Nephron progenitor cell (in vitro differentiated cells): ENCODE measurements at places on chromosomes 13 and 19.

- DNase-seq = no peak
- peaks cover 31% of the 10 kb centered on the region for H3K4me1 ChIP-seq
- H3K27ac ChIP-seq = peak overlapping the region; percentile 86
- peaks cover 26% of the 10 kb centered on the region for H3K36me3 ChIP-seq
Observed at GRCh38 chr19:18941628-18942354, 774 bp upstream of the HOMER3 start.

DNA sequence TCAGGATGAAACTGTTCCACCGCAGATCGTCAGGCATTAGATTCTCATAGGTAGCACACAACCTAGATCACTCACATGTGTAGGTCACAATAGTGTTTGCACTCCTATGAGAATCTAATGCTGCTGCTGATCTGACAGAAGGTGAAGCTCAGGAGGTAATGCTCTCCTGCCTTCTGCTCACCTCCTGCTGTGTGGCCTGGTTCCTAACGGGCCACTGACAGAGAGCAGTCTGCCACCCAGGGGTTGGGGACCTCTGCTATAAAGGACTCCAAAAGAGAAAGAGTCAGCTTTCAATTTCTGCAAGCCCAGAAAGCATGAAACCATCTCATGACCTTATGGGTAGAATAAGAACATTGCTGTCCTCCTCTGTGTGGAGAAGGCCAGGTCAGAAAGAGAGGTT is 43.5 kb upstream of the PCCA start:
- no peak overlapping the region for H3K27ac ChIP-seq
- peaks cover 2% of the 10 kb centered on the region for H3K27me3 ChIP-seq
- no peak for DNase-seq
- peaks cover 4% of the 10 kb centered on the region for H3K4me1 ChIP-seq
- H3K36me3 ChIP-seq = no peaks in the 10 kb centered on the region

DNA sequence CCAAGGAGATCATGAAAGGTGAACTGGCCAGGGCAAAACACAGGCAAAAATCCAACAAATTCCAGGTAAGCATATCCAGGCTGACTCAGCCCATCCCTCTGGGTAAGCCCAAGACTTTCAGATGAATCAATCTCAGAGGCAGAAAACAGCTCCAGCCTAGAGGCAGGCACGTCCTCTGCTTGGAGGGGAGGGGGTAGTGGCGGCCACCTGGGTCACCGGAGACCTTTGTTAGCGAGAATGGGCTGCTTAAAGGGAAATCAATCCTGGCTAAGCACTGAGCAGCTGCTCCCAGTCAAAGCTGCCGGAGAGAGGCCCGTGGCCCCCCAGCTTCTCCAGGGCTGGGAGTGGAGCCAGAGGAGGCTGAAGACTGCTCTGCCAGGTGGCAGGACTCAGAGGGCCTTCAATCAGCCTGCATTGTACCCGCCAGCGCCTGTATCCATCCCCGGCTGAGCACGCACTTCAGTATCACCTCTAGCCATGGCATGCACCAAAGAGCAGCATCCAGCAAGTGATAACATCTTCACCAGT is 48.2 kb downstream of the PIN1 start:
- H3K4me1 ChIP-seq = peaks cover 14% of the 10 kb centered on the region
- H3K27me3 ChIP-seq = no peaks in the 10 kb centered on the region
- H3K36me3 ChIP-seq = no peaks in the 10 kb centered on the region
- H3K4me3 ChIP-seq = no peak overlapping the region

DNA sequence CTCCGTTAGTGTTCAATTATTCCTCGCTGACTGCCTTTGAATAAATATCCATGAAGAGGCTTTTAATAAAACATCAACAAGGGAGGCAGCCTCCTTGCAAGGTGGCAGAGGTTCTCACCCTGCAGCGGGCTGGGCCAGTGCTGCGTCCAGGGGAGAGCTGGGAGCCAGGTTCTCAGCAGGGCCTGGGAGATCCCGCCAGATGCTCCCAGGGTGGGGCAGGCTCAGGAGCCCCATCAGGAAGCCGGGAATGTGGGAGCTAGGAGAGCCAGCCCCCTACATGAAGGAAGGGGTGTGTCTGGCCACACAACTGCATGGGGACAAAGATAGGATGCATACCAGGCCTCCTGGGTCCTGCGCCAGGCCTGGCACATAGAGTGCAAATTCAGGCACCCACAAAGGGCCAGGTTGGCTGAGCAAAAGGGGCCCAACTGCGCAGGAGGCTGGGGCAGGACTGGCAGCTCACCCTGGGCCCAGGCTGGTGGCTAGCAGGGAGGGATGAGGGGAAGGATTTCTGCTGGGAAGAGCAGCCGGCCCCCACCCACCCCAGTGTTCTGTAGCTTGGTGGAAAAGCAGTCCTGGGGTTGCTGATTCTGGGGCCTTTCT is 22.8 kb downstream of the VSTM2B start:
- H3K27ac ChIP-seq = no peak overlapping the region
- H3K4me1 ChIP-seq = no peaks in the 10 kb centered on the region
- H3K36me3 ChIP-seq = peaks cover 34% of the 10 kb centered on the region
- H3K27me3 ChIP-seq = peaks cover 6% of the 10 kb centered on the region
- H3K4me3 ChIP-seq = no peak overlapping the region

- no peak overlapping the region for H3K4me3 ChIP-seq
Observed at GRCh38 chr19:57338877-57339276, 12.2 kb upstream of the ZNF304 start.

- no peak for DNase-seq
- peaks cover 4% of the 10 kb centered on the region for H3K27me3 ChIP-seq
- peaks cover 13% of the 10 kb centered on the region for H3K4me1 ChIP-seq
Observed at GRCh38 chr13:101700598-101700997, 248.1 kb downstream of the ITGBL1 start.

DNA sequence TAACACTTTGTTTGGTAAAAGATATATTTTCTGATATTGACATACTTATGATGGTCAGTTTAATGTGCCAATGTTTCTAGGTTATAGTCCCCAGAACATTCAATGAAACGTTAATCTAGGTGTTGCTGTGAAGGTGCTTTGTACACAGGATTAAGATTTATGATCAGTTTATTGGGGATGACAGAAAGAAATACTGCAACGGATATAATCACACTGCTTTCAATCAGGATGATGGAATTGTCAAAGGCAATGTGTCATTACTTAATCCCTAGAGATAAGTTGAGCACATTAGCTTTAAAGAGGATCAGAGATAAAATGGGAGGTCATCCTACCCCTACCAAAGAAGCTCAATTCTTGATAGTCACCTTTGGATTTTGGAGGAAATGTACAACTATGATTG is 12.4 kb upstream of the SIGLEC12 start:
- no peak overlapping the region for H3K27ac ChIP-seq
- peaks cover 8% of the 10 kb centered on the region for H3K27me3 ChIP-seq
- peaks cover 5% of the 10 kb centered on the region for H3K36me3 ChIP-seq
- no peaks in the 10 kb centered on the region for H3K4me1 ChIP-seq

- H3K36me3 ChIP-seq = peaks cover 74% of the 10 kb centered on the region
- DNase-seq = no peak
- H3K27me3 ChIP-seq = no peaks in the 10 kb centered on the region
- no peak overlapping the region for H3K4me3 ChIP-seq
- H3K4me1 ChIP-seq = no peaks in the 10 kb centered on the region
Observed at GRCh38 chr13:78632996-78633395, 26.0 kb downstream of the OBI1 start.

DNA sequence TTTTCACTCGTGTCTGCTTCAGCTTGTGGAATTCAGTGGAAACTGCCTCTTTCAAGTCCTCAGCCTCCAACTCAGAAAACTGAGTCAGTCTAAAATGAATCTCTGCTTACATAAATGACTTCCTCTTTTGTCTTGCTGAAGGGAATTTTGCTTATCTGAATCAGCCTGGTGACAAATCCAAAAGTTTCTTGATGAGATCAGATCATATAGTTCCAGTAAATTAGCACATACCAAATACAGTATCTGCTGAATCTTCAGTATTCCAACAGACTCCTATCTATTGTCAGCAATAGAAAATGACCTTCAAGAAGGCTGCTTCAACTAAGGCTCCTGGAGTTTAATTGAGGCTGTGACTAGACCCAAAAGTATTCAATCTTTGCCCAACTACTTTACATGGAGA is 290.0 kb downstream of the MZT1 start:
- no peaks in the 10 kb centered on the region for H3K36me3 ChIP-seq
- no peaks in the 10 kb centered on the region for H3K27me3 ChIP-seq
- DNase-seq = no peak
- H3K27ac ChIP-seq = no peak overlapping the region
